ENCODE measurements at places on chromosomes 2 and 18.

DNA sequence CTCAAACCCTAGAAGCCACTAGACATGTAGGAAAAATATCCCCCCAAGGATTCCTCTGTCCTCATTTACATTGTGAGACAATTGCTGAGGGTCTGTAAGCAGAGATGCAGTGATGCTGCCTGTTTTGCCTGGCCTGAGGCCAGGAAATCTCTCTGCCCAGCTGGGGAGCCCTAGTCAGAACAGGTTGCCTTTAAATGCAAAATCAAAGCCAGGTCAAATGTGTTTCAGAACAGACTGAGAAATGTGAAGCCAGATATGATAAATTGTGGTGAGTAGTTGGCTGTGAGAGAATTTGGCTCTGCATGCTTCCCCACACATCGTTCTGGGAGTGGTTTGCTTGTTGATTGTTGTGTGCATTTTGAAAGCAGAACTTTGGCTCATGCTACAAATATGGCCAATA, 38.4 kb upstream of the NXPH2 start:
- no peak for DNase-seq

- DNase-seq = no peak
Observed at GRCh38 chr2:9484533-9484932, 10.2 kb downstream of the IAH1 start.

- DNase-seq = no peak
Observed at GRCh38 chr2:151336863-151337371, 20.5 kb upstream of the TNFAIP6 start.

- DNase-seq = no peak
Observed at GRCh38 chr2:72841462-72842125, 15.8 kb upstream of the EXOC6B start.

DNA sequence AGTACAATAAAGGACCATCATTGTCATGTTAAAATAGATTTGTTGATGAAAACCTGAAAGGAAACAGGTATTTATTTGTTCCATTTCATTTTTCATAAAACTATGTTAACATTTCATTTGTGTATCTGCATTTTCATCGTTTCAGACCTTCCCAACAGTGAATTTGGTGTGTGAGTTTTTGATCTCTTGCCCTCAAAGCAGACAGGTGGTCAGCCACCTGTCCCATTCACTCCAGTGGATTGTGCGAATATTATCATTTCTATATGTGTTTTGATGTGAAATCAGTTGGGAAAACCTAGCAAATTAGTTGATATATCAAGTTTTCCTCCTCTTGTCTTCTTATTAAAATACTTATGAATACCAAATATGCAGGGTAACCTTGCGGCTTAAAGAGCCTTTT, 25.4 kb upstream of the ATP5MC3 start:
- DNase-seq = no peak

DNA sequence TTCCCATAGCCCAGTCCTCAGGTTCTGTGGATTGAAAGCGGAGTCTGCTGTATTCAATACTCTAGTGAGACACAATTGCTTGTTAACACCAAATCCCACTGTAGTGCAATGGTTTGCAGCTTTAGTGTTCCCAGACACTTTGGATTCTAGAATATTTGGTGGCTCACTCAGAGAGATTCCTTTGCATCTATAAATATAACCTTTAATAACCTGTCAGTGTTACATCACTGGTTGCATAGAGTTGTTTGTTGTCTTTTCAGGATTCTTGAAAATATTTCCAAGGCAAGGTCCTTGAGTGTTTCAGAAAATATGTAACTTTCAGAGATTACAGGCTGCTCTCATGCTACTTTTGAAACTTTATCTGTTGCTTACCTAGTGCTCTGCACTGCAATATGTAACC, 157.5 kb downstream of the ZEB2 start:
- DNase-seq = no peak

- DNase-seq = no peak
Observed at GRCh38 chr2:24617424-24617823, 126.4 kb downstream of the NCOA1 start.

- no peak for DNase-seq
Observed at GRCh38 chr2:43221124-43221762, 5.2 kb downstream of the ZFP36L2 start.

GRCh38 chr2:225270861-225271260, 128.6 kb upstream of the NYAP2 start:
- no peak for DNase-seq

DNA sequence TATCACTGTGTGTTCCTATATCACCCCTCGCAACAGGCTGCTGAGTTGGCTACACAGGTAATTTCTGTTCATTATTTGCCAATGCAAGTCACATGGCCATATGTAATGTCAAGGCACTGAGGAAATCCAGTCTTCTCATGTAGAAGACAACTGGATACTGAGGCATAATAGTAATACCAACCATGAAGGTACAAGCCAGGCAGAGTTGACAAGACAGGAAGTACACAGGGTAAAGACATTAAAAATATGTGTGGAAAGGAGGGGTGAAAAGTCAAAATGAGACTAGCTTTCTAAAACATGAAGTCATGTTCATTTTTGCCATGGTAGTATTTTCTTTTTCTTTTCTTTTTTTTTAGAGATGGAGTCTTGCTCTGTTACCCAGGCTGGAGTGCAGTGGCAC, 17.5 kb upstream of the RNF138 start:
- no peak for DNase-seq

- DNase-seq = no peak
Observed at GRCh38 chr2:8288206-8288605, 393.6 kb upstream of the ID2 start.

GRCh38 chr2:66439812-66440542, 5.1 kb downstream of the MEIS1 start:
- peak; percentile 65 for DNase-seq

DNA sequence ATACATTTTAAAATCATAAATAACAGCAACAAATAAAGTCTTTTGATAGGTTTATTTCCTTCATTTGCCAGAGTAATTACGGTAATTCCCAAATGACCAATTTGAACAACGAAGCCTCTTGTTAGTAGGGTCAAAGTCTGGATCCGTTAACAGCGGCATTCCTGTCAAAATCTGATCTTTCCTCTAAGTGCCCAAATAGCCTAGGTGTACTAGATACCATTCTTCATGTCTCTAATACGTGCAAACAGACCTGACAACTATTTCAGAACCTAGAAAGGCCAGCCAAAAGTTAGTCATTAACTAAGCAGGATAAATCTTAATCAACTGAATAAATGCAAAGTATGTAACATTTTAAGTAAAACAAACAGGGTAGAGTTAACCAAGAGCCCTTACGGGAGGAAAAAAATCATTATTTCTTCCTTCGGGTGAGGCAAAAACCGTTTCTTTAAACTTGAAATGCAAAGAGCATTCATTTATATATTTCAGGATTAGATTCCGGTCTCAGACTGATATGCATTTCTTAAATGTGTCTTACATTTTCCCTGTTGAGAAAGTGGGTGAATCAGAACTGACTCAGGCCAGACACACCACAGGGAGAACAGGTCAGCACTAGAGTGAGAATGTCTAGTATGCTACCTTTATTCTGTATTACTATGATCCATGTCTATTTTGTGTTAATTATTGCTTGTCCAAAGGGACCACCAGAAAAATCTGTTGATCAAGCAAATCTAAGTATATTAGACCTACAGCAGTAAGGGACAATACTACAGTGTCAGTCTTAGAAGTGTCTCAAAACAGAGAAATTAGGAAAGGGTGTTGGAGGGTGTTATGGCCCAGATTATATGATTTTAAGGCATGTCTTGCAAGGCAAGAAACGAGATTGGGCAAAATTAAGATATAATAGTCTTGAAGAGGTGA, 141.5 kb upstream of the NDUFV2 start:
- no peak for DNase-seq

- no peak for DNase-seq
Observed at GRCh38 chr18:111306-112014, 46.9 kb upstream of the USP14 start.

- DNase-seq = no peak
Observed at GRCh38 chr2:50395605-50396297, 636.2 kb downstream of the NRXN1 start.

DNA sequence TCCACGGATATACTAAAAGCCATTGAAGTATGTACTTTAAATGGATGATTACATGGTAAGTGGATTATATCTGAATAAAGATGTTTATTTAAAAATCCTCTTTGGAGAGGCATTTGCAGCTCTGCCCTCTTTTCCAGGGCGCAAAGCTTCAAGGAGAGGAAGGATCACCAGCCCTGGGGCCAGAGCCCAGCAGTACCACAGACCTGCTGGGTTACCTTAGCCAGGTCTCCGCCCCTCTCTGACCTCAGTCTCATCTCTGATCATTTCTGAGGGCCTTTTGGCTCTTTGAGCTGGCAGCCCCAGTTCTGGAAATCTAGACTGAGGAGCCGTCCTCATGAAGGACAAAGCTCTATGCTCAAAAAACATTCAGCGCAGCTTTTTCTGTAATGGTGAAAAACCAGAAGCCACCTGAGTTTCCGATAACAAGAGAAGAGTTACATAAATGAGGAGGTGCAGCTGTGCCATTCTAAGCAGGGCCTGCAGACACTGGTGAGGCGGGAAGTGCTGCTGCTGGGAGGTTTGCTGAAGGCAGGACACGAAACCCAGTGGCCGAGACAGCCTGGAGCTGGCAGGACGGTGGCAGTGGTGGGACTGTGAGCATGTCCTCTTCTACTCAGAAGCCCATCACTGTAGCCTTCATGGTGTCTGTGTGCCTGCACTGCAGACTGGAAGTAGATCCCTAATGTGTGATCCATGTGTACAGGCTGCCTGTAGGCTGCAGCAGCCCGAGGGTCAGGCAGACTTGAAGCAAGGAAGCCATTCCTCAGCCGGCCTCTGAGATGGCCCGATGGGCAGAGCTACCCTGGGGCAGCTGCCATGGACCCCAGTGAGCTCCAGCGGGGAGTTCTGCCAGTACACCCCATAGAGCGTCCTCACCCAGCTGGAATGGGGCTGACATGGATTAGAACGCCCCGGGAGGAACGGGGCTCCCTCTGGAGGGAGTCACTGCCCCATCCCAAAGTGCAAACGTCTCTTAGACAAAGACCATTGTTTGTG, 27.7 kb downstream of the ADRA2B start:
- no peak for DNase-seq

GRCh38 chr2:98308068-98308467, 38.2 kb upstream of the CNGA3 start:
- DNase-seq = no peak

DNA sequence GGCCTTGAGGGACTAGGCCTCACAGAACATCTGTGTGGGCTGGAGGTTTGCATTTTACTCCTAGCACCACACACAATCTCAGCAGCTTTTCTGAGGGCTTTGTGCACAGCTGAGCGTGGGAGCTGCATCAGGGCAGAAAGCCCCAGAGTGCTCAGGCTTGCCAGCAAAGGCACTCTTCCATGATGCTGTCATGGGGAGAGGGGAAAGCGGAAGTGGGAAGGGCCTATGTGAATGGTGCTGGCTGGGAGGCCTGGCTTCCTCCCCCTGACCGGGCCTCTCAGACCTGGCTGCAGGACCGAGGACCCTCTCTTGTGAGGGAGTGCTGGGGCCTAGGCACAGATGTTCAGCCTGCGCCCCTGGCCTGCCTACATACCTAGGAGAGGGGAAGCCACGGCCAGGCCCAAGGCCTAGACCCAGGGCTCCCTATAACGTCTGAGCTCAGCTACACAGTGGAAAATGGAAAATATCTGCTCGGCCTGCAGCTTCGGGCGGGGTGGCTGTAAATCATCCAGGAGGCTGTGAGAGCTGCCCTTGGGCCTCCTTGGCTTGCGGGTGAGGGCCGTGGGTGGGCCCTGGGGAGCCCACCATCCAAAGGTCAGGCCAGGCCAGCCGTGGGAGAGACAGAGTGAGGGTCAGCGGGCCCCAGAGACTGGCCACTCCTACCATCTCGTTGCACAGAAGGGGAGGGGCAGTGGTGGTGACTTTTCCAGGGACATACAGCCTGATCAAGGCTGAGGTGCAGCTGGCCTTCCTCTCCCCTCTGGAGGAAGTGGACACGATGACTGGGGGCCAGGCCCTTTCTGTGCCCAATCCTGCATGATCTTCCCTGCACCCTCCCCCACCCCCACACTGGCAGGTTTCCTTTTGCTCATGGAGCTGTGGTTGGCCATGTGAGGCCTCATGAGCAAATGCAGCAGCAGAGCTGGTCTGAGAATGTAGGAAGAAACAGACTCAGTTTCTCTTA, 22.8 kb downstream of the GLI2 start:
- peak; percentile 25 for DNase-seq

GRCh38 chr2:84238907-84239306, 220.2 kb downstream of the SUCLG1 start:
- DNase-seq = no peak

- no peak for DNase-seq
Observed at GRCh38 chr18:51074605-51075004, 44.6 kb downstream of the SMAD4 start.

DNA sequence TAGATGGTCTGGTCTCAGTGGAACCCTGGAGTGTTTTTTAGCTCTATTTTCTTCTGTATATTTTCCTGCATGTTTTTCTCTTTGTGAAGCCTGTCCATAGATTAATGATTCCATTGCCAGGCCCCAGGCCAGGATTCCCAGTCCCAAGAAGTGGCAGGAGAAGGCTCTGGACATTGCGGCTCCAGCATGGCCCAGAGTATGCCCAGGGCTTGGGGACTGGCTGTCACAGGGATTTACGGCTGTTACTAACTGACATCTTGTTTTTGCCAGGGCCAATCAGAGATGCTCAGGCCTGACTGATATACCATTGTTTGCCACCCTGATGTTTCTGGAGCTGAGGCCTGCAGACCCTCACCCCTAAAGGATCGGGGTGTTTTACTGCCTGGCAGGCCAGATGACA, 59.0 kb downstream of the PRKCE start:
- DNase-seq = no peak

- DNase-seq = no peak
Observed at GRCh38 chr18:32684096-32684495, 88.7 kb downstream of the KLHL14 start.

DNA sequence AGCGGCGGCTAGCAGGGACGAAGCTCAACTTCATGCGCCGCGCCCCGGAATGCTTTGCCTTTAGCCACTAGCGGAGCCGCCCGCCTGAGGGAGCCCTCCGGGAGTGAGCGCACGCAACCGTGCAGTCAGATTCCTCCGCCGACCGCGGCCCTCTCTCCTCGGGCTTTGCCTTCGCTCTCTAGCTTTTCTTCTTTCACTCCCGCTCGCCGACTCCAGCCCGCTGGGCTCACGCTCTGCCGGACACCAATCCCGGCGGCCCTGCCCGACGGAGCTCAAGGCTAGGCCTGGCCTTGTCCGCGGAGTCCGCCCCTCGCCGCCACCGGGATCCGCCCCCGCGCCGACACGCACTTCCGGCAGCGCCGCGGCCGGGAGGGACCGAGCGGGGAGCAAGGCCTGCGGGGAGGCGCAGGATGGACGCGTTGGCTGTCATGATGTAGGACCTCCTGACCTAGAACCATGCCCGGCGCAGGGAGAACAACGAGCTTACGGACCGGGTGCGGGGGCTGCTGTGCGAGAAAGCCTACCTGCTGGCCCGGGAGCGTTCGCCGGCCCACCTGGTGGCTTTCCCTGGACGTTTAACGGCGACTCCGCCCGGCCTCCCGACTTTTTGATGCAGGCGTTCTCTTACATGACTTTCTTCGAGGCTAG, 40.8 kb upstream of the AKAIN1 start:
- DNase-seq = peak; percentile 93

Measured in amygdala (tissue), 56 donors.